Activated CD8-positive, alpha-beta memory T cell treated with anti-CD3 and anti-CD28 coated beads for 4 hours (primary cell): ENCODE measurements at places on chromosomes 12 and 14.

GRCh38 chr12:79547735-79548609, 142.8 kb downstream of the PAWR start:
- no peak for DNase-seq

- peak; percentile 79 for DNase-seq
These were observed at the start of gene KCNH3 for GRCh38 chr12:49538510-49539403. Gene KCNH3, plus strand, starts transcription at chr12:49539030. Its CDS starts 387 bp downstream, at chr12:49539417.

GRCh38 chr12:92452763-92453162, 250.0 kb upstream of the PLEKHG7 start:
- no peak for DNase-seq

- DNase-seq: no peak
These were observed 451.8 kb upstream of the TBX3 start for GRCh38 chr12:115135800-115136211.

- DNase-seq: no peak
These were observed 14.6 kb upstream of the FOS start for GRCh38 chr14:75264036-75264435.

DNA sequence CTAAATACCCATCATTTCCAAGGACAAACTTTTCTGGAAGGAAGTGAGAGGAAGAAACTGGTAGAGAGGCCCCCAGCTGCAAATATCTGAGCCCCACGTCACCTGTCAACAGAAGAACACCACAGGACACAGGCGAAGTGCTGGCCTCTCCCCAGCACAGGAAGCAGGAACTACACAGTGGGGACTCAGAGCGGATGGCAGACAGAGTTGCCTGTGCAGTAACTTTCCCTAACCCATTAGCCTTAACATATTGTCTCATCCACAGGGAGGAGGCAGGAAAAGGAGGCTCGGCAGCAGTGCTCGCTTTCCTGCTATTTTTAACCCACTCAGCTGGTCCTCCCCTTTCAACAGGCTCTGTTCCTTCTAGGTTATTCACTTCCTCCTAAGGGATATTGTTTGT, 111.5 kb upstream of the TMPO start:
- DNase-seq: no peak

GRCh38 chr12:52781399-52782082, 4.4 kb upstream of the KRT76 start:
- DNase-seq: no peak

GRCh38 chr12:104929977-104930376, 28.1 kb downstream of the SLC41A2 start:
- DNase-seq: no peak

DNA sequence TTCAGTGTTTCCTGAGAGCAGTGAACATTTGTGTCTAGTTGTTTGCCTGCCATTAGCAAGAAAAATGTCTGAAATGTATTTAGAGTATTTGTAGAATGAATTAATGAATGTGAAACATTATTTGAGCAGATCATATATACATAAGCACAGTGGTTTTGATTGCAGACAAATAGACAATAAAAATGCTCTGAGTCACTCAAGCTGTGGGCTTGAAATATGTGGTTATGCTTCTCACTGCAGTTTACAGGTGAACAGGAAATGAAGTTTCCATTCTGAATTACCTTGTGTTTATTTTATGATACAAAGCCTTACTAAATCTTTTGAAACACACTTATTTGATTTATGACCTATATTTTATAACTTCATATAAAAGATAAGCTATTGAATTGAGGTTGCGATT, 827.7 kb downstream of the TMTC2 start:
- DNase-seq: no peak

- no peak for DNase-seq
These were observed 178.0 kb upstream of the CAND1 start for GRCh38 chr12:67091204-67091603.

GRCh38 chr14:99206090-99206489, 65.9 kb downstream of the BCL11B start:
- no peak for DNase-seq

- DNase-seq: no peak
These were observed 74.4 kb downstream of the PAPLN start for GRCh38 chr14:73311708-73312030.

DNA sequence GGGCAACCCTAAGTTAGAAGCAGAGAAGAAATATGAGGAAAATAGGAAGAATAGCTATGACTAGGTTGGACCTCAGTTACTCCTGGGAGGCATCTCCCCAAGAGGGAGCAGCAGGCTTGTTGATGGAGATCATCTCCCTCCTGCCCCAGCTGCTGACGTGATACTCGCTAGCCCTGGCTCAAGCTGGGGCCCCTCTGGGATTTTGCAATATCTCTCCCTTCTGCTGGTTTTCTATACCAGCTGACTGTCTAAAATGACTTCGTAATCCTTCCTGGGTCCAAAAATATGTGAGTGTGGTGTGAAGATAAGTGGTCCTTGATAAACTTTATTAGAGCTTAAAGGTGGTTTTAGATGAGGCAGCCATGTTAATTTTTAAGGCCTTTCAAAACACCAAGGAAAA, 4.5 kb upstream of the HECTD4 start:
- no peak for DNase-seq

- DNase-seq: no peak
These were observed 74.3 kb downstream of the LMO3 start for GRCh38 chr12:16531621-16532020.

DNA sequence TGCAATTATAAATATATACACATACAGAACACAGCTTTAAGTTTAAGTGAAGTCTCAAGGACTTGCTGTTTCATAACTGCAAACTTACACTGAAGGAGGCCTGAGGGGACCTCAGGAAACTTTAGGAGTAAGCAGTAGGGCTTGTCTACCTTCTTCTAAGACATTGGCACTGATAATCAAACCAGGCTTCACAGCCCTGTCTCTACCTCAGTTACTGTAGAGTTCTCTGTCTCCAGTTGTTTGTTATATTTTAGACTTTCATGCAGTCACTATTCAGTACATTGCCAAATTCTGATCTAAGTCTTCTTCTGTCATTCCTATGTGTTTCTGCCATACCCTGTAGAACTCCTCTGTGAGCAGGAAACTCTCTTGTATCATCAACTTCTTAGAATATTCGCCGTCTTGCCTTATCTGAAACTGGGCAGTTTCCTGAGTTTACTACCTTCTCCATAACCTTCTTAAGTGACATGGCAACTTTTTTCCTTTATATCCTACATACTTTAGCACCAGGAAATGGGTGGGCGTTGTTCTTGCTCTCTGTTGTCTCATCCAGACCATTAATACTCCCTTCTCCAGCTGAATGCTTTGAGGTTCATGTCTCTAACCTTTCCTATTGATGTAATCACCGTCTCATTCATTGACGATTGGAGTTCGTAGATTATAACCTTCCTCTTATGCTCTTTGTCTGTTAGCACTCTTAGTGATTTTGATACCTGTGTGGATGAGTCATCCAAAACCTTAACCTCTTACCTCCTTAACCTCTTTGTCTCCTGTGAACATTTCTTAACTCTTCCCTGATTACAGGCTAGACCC, 11.4 kb downstream of the APAF1 start:
- DNase-seq: no peak

- DNase-seq: no peak
These were observed 63.0 kb upstream of the BCL2L14 start for GRCh38 chr12:12007713-12008231.

DNA sequence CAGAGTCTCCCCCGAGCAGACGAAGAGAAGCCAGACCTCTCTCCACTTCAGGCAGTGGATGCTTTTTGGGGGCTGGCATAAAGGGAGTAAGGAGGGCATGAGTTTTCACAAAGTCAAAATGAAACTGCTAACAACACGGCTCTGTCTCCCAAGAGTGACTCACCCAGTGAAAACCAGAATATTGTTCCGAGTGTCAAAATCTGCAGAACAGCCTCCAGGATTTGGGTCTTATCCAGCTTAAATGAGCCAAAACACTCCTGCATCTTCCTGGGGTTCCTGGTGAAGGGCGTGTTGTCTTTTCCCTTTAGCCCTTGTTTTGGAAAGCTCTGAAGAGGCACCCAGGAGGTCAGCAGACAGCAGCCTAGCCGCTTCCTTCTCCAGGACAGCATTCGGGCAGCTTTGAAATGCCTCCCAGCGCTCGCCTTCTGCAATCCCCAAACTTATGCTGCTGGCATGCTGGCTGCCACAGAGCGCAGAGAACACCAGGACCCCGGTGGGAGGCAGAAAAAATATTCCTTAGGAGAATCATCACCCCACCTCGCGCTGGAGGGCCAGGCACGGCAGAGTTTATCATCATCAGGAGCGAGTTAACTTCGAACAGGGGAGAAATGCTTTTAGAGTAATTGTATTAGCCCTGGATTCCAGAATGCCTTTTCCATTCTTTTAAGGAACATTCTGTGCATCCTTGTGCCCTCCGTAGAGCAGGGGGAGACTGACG, 117.7 kb upstream of the NCOR2 start:
- DNase-seq: no peak

DNA sequence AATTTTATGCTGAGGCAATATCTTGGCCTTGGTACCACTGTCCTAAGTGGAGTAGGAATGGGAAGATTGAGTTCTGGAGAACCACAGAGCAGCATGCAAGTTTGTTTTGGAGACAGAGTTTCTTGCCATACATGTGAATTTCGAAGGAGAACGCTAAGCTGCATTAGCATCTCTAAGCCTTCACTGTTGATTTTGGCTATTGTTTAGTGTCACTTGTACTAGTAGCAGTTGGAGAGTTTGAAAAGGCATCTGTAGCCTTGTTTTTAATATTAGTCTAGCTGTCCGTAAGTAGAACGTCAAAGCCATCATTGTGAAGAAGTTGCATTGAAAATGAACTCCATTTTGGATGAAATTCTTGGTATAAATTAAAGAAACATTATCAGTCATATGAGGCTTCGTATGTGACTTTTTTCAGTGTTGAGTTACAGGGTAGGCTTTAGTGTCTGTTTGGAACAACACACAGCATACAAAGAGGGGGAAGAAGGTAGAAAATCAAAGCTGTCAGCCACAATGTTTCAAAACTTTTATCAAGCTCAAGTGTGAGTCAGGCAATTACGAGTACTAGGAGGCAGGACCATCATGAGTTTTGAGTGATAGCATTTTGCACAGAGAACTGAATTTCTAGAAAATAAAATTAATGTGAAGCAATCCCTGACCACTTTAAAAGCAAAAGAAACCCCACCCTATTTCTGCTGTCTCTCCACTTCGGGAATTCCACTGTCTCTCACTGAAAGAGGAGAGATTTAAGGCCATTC, 70.2 kb upstream of the NAV3 start:
- DNase-seq: no peak

DNA sequence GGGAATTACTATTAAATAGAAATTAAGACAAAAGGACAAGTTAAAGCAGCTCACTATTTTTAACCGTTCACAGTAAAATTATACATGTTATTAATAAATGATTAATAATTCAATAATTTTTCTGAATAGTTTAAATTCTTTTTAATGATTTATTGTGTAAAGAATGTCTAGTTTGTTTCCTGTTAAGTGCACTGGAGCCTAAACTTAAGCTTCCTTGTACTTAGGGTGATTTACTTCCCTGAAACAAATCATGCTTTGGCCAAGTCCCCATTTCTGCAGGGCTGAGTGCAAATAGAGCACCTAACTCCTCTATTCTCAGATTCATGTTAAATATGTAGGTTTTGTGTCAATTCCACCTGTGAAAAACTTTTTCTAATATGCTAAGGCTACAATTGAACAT, 188.9 kb upstream of the PDZRN4 start:
- no peak for DNase-seq

GRCh38 chr12:85755760-85756159, 80.4 kb downstream of the RASSF9 start:
- no peak for DNase-seq

GRCh38 chr12:2776129-2776806, 18.5 kb upstream of the FKBP4 start:
- no peak for DNase-seq

DNA sequence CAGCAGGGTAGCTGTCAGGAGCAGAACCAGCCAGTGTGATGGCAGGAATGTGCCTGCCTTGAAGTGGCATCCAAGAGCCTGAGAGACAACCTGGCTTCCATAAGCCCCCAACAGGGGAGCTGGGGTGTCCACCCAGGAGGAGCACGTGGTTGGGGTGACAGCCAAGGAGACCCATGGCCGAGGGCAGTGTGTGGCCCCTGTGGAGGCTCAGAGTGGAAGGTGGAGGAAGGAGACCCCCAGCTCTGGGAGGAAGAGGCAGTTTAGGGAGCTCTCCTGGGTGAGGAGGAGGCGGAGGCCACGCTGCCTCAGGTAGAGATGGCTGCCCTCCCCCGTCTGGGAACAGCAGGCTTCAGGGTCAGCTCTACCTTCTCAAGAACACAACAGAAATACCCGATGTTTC, 147.0 kb downstream of the CALM1 start:
- DNase-seq: no peak

- DNase-seq: no peak
These were observed 124.3 kb upstream of the EGLN3 start for GRCh38 chr14:34075042-34075744.

DNA sequence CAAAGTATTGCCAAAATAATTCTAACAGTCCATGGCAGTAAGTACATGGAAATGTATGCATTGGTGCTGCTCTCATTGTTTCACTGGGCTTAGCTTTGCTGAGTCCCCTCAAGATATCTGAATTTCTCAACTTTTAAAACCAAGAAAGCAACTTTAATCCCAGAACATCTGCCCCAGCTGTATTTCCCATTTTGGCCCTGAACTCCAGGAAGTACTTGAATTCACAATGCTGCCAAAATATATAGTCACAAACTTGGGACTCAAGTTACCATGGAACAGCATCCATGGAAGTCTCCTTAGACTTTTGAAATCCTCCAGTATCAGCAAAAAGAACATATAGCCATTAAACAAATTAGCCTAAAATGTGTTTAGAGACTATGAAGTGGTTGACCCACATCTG, 78.5 kb upstream of the FLRT2 start:
- DNase-seq: no peak

- no peak for DNase-seq
These were observed 359.6 kb downstream of the BMP4 start for GRCh38 chr14:53596853-53597525.

DNA sequence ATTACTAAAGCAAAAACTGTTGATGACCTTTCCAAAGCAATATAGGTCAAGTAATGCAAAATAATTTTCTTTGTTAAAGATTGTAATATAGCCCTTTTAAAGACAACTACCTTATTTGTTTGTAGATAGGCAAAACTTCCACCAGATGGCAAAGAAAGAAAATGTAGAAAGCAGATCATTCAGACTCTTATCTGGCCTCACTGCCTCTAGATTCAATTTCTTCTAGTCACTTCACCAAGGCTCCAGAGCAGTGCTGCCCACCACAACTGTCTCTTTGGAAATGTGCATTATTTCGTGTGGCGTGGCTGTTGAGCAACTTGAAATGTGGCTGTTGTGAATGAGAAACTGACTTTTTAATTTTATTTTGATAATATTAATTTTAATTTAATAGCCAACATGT, 127.1 kb downstream of the ITPR2 start:
- no peak for DNase-seq

- no peak for DNase-seq
These were observed 55.0 kb downstream of the TBK1 start for GRCh38 chr12:64506955-64507354.

GRCh38 chr12:29733060-29733459, 50.7 kb downstream of the TMTC1 start:
- DNase-seq: no peak

- DNase-seq: no peak
These were observed 841.7 kb downstream of the VRK1 start for GRCh38 chr14:97638864-97639263.

- DNase-seq: no peak
These were observed 784.6 kb downstream of the LRFN5 start for GRCh38 chr14:42391146-42391834.

GRCh38 chr14:104126753-104127152, 11.6 kb upstream of the KIF26A start:
- no peak for DNase-seq
